ENCODE measurements at places on chromosomes 11 and 22.

GRCh38 chr11:6655020-6655789 is 404 bp downstream of the DCHS1 start:
- no peak for DNase-seq

- no peak for DNase-seq
Measured at GRCh38 chr11:69116671-69117070, 39.1 kb upstream of the SMIM38 start.

DNA sequence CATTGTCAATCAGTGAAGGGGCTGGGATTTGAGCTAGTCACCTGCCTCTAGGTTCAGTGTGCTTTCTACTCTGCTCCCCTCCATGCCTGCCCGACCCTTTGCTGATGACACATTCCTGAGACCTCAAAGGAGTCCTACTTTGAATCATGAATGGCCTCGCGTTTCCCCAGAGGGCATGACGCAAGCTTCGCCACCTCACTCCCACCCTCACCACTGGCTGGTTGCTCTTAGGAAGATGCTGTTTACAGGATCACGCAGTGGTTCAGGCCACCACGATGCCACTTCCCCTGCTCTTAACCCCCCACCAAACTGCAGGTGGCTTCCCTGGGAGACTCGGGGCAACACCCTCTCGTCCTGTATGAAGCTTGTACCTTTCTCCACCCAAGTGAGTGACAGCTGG is 62.9 kb upstream of the B3GAT1 start:
- DNase-seq, result no peak

DNA sequence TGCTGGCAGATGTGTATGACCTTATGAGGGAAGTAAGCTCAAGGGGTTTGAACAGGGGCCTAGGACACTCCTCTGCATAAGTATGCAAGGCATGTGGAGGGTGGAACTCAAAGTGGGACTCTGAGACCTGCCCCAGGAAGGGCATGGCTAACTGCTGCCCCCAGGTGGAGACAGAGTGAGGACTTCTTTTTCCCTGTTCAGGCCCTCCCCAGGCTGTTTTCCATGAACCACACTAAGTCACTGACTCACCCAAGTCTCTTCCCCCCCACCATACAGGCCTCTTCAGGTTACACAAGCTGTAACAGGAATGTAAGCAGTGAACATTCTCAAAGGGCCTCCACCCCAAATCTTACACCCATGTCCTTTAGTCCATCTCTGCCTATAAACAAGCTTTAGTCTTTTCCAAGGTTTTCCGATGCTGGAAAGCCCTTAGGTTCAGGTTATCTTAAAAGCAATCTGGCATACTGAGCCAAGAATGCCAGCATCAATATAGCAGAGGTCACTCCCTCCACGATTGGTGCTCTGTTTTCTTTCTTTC is 13.1 kb downstream of the EEF1G start:
- DNase-seq, result no peak

DNA sequence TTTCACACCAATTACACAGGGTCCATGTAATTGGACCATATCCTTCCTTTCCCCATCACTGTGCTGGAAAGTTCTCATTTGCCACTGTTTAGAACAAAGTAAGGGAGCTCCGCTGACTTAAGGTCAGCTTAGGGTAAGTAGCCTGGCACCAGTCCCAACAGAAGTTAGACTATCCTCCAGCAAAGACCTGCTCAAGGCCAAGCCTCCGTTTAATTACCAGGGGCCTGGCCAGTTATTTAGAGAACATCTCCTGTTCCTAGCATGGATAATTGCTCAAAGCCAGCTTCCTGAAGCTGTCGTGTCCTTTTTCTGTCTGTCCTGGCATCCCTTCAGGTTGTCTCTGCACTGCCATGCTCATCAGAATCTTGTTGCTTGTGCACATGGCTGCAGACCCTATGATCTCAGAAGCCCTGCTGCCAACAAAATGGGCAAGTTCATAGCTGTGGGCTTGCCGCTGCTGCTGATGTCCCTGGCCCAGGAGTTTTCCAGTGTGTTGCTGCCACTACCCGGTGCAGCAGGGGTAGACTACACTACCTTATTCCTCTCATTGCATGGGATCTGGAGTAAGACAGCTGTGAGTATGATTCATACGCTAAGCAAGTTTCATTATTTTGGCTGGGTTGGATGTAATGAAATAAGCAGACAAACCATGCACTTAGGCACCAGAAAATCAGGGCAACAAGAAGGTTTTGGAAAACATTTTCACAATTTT is 8.1 kb downstream of the OR8A1 start:
- no peak for DNase-seq
